ENCODE measurements at places on chromosomes 16 and 17.

GRCh38 chr17:10798332-10798749 lies 5.6 kb downstream of the TMEM238L start:
- DNase-seq, result no peak

- no peak for DNase-seq
Measured at GRCh38 chr16:23124315-23124714, 24.9 kb downstream of the USP31 start.

DNA sequence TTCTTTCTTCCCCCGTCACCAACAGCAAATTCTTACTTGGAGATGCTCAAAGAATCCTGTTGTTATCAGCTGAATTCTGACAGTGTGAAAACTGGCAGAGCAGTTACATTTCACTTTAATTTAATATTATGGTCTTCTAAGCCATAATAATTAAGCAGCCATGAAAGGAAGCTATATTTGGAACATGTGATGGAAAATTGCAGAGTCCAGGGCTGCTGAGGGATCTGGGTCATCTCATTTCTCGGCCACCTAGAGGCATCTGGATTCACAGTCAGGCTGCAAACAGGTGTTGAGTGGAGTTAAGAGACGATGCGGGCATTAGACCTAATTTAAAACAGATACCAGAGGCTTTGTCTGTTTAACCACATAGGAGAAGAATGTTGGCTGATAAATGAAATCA lies 38.4 kb downstream of the CHD9NB start:
- no peak for DNase-seq

- no peak for DNase-seq
Measured at GRCh38 chr17:70099884-70100283, 24.9 kb downstream of the KCNJ16 start.

DNA sequence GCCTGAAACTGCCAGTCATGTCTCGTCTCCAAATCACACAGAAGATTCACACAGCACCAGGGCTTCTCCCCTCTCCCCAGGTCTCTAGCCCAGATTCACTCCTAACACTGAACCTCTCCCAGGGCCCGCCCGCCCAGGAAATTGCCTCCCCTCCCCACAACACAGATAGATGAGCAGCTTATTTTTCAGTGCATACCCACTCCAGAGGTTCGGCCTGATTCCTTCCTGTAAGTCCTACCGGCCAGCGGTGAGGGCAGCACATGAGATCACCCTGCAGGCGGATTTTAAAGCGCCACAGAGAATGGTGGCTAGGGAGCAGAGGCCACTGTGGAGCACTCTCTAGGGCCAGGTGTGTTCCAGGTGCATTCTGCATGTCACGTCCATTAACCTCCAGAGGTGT lies 301.8 kb downstream of the IRF8 start:
- DNase-seq, result no peak

DNA sequence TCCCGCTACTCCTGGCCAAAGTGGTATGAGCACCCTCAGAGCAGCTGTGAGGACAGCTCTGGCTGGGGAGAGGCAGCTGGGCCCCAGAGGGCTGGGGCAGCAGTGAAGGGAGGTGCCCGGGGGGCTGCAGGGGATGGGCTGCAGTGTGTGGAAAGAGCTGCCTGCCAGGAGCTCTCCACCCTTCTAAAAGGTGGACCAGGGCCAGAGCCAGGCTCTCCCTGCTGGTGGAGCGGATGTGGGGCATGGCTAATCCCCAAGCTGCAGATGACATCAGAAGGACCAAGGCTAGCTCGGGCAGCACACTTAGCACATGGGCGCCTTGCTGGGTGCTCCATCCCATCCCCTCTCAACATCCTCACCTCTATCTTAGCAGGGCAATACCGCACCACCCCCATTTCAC lies 103.1 kb downstream of the SDK2 start:
- DNase-seq, result no peak

GRCh38 chr17:67662712-67663111 lies 55.0 kb upstream of the NOL11 start:
- DNase-seq, result no peak

DNA sequence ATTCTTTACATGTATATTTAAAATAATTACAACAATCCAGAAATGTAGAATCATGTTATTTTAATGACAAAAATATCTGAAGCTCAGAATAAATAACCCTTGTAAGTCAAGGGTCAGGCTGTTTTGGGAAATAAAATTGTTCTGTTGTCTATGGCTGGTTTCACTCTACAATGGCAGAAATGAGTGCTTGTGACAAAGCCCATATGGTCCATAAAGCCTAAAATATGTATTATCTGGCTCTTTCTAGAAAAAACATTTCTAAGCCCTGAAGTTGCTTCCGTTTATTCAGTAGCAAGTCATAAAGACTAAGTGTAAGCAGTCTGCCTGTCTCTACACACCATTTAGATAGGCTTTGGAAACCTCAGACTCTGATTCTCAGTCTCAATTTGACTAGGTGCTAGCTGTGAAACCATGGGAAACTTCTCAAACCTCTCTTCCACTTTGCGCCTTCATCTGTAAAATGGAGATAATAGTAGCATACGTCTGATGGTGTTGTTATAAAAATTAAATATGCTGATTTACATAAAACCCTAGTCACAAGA lies 365.7 kb upstream of the CA10 start:
- no peak for DNase-seq

DNA sequence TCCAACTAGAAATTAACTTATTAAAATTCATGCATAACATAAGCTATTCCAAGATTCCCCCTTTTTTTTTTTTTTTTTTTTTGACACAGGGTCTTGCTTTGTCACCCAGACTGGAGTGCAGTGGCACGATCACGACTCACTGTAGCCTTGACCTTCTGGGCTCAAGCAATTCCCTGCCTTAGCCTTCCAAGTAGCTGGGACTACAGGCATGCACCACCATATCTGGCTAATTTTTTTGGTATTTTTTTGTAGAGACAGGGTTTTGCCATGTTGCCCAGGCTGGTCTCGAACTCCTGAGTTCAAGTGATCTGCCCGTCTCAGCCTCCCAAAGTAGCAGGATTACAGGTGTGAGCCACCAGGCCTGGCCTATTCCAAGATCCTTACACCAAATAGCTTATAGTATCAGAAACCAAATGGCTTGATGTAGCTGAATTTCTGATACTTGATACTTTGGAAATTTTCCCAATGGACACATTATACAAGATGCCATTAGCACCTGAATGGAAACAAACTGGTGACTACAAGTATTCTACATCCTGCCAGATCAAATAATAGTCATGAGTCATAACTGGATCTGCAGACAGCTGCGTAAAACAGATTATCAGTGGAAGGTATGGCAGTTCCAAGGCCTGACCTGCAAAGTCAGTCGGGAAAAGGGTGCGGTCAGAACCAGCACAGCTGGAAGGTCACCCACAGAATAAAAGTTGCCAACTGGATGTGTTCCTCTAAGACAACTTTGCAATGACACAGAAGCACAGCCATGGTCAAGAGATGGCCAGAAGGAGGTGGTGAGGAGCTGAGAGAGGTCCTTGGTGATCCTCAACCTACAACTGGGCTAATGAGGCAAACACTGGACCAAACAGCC lies 14.5 kb downstream of the TUBG1 start:
- no peak for DNase-seq

DNA sequence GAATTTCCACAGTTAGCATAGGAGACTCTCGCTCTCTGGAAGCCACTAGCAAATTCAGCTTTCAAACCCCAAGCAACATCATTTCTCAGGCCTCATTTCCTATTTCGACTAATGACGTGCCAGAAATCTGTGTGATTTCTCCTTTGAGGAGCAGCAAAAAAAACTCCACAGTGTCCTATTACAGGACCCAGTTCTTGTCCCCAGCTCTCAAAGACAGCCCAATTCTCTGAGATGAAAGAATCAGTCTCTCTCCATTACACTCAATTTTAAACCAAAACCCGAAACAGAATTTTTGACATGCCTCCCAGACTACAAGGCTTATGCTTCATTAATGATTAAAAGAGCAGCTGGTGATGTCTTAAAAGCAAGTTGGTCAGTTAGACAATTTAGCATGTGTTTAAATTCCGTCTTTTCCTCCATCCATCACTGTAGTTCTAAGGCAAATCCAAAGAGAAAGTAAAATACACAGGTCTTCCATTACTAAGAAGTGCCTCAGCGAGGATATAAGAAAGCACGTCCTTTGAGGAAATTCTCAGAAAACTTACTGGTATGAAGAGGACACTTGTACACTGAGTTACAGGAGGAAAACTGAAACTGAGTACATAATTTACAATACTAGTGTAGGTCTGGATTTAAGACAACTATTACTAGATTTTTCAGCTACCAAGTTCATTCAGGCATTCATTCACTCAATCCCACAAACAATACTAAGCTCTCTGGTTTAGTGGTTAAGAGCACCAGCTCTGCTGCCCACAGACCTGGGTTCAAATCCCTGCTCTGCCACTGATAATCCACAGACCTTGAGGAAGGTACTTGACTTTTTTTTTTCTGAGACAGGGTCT lies 12.5 kb downstream of the TOM1L2 start:
- DNase-seq, result no peak

DNA sequence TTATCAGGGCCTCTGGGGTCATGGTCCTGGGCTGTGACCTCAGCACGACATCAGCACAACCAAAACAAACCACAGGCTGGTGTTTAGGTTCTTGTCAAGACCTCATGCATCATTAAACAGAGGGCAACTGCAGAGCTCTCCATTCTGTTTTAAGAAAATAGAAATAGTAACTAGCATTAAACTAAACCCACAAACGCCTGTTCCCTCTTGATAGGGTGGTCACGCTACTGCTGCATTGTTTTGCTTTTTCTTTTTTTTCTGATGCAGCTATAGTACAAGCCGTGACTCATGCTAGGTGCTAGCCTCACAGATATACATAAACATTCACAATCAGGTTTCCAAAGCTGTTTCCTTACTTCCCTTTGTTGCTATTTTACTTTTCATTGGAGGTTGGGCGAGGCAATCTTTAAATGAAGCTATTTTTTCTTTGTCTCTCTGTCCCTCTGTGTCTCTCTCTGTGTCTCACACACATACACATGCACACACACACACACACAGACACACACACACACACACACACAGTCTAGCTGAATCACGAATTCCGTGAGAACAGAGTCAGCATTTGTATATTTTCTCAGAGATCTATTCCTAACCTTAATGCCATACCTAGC lies 310.3 kb downstream of the CDH13 start:
- no peak for DNase-seq

DNA sequence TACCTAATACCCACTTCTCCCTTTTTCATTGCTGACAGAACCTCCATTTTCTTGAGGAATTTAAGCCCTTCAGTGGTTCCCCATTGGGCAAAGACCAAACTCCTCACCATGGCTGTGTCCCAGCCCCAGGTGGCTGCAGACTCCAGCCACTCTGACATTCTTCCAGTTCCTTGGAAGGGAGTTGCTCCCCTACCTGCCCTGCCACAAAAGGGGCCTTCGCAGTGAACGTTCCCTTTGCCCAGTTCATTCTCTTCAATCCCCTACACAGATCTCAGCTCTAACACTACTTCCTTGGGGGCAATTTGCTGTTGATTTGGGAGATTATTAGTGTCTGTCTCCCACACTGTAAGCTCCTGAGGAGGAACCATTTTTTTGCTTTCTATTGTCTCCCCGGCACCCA lies 3.2 kb upstream of the AKTIP start:
- DNase-seq, result no peak

GRCh38 chr17:10059684-10060211 lies 138.7 kb downstream of the GAS7 start:
- no peak for DNase-seq

DNA sequence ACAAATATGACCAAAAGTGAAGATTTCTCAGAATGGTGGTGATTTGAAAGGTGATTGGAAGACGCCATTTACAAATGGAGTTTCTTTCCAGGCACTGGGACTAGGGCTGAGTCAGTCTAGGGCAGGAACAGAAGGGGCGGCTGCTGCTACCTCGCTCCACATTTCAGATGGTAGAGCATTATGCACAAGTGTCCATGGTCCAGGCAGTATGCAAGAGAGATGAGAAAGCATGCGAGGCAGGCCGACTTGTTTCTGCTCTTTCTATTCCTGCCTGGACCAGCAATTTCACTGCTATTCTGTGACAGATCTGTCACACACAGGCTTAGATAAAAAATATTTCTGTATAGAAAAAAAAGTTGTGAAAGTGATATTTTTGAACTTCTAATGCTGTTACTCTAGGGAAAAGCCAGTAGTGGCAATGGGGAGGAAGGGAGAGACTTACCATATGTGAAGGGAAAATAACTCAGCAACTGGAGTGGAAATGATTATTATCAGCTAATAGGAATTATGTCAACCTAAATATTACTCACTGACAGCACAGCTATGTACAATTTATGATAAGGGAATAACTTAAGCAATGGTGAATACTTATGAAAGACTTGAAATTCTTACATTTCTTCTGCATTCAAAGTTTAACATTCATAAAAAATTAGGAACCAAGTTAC lies 134.7 kb upstream of the NETO2 start:
- DNase-seq, result no peak
